H7 (cell line): ENCODE measurements at places on chromosomes 16 and 17.

DNA sequence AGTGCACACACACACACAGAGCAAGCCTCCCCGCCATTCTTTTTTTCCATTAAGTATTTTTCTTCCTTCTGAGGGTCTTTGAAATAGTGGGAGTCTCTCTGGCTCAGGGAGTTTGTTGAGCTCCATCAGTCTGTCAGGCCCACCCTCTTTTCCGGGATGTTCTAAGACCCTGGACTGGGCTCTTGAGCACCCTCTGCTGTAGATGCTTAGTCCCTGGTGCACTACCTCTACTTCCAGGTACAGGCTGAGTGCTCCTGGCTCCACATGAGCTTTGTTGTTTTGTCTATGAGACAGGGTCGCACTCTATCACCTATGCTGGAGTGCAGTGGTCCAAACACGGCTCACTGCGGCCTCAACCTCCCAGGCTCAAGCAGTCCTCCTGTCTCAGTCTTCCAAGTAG, 20.7 kb downstream of the LIMD2 start:
- DNase-seq = peak; percentile 67

DNA sequence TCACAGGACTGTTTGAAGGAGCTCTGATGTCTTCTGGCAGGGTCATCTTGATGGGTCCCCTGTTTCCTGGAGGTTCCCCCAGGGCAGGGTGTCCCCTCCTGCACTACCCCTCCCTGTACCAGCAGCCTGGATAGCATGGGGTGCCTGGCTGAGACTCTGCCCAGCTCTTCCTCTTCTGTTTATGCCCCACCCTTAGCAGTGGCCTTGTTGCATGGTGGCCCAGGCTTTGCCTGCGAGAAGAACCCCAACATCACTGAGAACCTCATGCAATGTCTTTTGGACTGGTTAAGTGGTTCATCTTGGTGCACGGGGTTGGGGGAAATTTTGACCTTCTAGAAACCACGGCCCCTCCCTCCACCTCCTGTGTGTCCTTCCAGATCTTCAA, 121.8 kb downstream of the IRX3 start:
- no peak for DNase-seq

GRCh38 chr17:8872705-8873435, 5.4 kb upstream of the PIK3R6 start:
- no peak for DNase-seq

DNA sequence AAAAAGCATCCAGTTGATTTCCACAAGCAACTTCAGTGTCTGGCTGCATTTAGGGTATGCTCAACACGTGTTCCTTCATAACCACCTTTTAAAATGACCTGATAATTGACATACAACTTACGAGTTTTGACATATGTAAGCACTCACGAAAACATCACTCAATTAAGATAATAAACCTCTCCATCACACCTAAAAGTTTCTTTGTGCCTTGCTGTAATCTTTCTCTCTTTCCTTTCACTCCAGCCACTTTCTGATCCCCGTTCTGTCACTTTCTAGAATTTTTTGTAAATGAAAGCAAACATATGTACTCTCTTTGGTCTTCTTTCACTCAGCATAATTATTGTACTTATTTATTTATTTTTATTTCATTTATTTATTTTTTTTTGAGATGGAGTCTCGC, 20.7 kb upstream of the UBE2G1 start:
- no peak for DNase-seq

- DNase-seq = no peak
Observed at GRCh38 chr16:19540241-19540970, 15.1 kb upstream of the VPS35L start.

DNA sequence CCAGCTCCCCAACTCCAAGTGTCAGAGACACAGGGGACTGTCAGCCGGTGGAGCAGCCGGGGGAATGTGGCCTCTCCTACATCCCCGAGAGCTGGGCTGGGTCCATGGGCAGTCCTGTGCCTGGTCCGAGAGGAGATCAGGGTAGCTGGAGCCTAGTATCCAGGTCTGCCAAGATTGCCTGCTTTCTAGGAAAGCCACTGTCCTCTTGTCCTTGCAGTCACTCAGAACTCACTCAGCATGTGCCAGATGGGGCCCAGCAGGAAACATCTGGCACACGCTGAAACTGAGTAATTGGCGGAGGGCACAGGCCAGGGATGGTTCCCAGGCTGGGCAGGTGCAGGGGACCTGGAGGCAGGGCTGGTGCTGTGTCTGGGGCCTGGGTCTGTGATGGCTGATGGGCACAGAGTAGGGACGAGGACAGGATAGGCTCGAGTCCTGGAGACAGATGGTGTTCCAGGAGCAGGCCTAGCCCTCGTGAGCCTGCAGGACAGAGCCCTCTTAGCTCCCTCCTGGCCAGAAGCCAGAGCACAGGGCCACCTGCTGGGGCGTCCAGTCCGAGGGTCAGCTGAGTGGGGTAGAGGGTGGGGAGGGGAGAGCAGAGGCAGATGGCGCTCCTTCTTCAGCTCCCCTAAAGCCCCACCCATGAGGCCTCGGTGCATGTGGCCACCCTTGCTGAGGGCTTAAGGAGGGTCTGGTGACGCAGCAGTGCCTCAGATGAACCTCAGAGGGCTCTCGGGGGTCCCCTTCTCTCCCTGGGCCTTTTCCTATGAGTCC, 31.1 kb downstream of the ADCY7 start:
- peak; percentile 63 for DNase-seq

- no peak for DNase-seq
Observed at GRCh38 chr16:50173316-50173715, 20.2 kb downstream of the TENT4B start.

- peak; percentile 85 for DNase-seq
Observed at GRCh38 chr17:55845385-55845784, 94.5 kb downstream of the PCTP start.

GRCh38 chr17:73725794-73726515, 81.7 kb upstream of the SDK2 start:
- DNase-seq = no peak

DNA sequence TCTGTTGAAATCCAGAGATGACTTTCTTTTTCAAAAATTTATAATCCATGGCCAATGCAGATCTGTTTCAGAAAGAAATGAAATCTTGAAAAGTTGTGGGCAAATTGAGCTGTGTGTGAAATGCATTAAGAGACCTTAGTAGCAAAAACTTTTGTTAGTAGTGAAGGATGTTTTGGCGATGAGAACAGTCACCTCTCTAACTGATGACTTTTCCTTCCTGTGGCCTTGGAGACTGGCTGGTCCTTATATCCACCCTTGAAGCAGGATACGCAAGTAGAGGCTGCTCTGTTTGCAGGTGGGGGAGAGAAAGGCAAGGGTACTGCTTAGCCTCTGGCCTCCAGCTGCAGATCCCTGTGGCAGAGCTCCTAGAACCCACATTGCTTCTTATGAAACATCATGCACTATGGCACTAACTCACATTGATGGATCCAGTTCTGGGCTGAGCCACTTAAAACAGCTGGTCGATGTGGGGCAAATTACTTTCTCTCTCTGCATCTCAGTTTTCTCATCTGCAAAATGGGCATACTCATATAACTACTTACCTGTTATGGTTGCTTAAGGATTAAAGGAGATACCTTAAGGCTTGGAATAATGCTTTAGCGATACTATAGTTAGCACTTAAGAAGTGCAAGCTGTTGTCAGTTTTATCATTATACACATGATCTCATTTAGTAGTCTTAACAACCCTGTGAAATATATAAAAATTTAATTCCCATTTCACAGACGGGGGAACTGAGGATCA, 89.3 kb downstream of the SDR42E1 start:
- no peak for DNase-seq

DNA sequence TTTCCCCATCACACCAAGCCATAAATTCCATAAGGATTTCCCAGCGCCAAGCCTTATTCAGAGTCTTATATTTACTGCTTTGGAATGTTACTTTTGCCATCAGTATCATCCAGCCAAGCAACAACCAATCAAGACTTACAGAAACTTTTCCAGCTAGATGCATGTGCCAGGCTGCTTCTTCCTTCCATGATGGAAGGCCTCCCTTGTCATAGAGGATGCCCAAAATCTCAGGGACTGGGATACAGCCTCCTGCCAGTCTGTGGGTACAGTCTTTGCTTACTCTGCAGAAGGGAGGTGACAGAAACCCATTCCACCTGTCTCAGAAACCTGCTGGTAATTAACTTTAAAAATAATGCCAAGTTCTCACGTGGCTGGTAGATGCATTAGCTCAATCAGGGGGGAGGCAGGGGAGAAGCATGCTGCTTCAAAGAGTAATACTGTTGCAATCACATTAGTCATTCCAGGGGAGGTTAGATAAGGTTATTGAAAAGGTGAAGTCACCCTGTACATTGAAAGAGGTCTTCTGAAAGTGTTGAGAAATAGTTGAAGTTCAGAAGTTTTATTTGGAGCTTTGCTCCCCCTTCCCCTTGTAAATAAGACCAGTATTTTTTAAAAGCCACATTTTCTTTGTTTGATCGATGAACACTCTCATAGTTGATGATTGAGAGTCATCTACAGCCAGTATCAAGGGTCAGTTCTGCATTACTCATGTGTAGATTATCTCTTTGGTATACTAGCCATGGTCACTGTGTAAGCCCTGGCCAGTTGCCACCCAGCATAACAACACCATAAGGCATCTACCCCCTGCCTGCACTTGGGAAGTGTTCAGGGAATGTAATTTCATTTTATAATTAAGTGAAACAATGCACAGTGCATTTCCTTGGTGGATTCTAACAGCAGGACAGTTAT, 22.2 kb downstream of the HLF start:
- no peak for DNase-seq

DNA sequence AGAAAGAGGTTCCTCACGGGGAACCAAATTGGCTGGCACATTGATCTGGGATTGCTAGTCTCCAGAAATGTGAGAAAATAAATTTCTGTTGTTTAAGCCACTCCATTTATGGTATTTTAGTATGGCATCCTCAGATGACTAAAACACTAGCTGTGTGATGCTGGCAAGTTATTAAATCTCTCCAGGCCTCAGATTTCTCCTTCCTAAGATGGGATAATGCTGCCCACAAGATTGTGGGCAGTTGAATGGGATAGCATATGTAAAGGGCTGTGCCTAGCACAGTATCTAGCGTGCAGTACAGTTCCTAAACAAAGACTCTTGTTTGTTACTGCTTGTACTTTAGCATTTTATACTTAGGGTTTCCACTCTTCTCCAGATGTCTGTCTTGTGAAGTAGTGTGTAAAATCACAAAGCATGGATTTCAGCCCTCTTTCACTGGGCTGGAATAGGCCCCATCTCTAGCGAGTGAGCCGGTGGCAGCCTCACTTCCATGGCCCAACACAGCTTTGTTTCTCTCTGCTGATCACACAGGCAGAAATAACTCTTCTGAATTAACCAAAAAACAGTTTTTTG, 38.2 kb upstream of the PHAF1 start:
- no peak for DNase-seq

DNA sequence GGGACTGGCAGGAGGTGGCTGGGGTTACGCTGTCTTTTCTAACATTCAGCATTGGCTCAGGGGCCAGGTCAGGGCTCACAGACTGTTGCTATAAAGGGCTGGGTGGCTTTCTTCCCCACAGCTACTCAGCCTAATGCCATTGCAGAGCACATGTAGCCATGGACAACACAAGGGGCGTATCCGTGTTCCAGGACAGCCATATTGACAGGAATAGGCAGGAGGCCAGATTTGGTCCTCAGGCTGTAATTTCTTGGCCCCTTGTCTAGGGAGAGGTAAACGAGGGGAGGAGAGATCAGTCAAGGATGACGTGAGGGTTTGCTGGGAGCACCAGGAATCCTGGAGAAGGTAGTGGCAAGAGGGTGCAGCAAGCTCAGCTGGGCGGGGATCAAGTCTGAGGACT, 21.2 kb upstream of the MYO15B start:
- DNase-seq = no peak

- no peak for DNase-seq
Observed at GRCh38 chr17:4182043-4182442, 39.0 kb downstream of the CYB5D2 start.

DNA sequence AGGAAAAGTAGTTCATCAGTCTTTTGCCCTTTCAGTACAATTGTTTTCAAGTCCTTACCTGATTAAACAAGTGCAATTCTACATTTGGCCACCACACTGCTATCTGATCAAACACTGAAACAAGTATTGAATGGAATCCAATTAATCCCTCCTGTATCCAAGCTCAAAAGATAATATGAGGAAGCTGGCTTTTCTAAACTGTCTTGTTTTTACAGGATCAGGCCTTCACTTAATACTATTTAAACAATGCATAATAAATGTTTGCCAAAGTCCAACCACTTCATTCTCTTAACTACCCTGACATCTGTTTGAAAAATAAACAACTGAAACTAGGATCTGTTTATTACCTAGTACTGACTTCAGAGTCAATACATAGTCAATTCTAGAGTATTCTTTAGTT, 131.6 kb downstream of the MRTFB start:
- peak; percentile 13 for DNase-seq

- DNase-seq = no peak
Observed at GRCh38 chr16:8819411-8820034, 21.9 kb downstream of the PMM2 start.

DNA sequence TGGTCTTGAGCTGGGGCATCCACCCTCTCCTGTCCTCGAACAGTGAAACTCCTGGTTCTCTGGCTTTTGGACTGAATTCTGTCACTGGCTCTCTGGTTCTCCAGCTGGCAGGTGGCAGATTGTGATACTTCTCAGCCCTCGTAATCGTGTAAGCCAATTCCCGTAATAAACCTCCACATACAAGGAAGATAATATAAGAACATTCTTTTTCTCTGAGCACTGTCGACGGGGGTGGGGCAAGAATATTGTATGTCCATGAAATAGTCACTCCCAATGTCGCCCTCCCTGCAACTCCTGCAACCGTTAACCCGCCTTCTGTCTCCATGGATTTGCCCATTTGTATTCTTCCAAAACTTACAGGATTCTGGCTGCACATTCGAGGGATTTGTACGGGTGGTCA, 39.2 kb upstream of the RPH3AL start:
- DNase-seq = no peak

DNA sequence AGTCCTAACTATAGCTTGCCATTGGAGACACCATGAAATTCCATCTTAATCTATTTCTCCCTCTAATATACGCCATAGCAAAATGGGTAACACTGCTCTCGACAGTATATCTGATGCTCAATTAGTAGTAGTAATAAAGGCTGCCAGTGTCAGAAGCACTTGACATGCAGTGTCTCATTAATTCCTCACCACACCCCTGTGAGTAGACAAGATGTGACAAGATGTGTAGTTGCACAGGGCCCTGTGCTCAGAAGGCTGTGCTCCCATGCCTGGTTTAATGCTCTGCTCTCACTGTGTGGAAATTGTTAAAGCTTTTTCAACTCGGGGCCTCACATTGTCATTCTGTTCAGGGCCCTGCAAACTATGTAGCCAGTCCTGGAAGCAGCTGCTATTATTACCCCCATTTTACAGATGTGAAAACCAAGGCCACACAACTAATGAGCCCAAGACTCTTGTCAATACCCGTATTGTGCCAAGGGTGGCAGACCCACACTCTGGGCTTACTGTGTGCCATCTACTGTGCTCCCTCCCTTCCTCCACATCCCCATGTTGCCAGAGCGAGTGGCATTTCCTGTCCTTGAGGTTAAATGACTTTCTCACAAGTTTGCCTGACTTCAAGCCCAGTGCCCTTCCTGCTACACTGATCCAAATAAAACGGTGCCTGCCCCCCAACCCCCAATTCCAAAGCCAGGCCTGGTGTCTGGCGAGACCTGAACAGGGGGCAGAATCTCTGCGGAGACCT, 287.3 kb upstream of the CCL2 start:
- DNase-seq = no peak

DNA sequence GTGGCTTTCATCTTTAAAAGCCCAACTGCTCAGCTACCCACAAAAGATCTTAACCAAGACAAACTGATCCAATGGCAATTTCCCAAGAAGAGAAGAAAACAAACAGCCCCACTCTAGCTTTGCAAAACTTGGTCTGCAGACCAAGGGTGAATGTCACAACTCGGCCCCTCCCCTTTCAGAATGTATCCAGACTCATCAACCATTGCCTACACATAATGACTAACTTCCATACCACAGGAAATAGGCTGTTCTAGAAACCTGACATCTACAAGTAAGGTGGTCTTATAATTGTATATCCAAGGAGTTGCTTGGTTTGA, 16.0 kb downstream of the DCUN1D3 start:
- DNase-seq = no peak
